Cerebellar nuclear complex (tissue), 1 donor: ENCODE measurements at places on chromosomes 6 and 20.
A peak's percentile ranks its signal among the peaks of the same experiment; 100 is the strongest.

DNA sequence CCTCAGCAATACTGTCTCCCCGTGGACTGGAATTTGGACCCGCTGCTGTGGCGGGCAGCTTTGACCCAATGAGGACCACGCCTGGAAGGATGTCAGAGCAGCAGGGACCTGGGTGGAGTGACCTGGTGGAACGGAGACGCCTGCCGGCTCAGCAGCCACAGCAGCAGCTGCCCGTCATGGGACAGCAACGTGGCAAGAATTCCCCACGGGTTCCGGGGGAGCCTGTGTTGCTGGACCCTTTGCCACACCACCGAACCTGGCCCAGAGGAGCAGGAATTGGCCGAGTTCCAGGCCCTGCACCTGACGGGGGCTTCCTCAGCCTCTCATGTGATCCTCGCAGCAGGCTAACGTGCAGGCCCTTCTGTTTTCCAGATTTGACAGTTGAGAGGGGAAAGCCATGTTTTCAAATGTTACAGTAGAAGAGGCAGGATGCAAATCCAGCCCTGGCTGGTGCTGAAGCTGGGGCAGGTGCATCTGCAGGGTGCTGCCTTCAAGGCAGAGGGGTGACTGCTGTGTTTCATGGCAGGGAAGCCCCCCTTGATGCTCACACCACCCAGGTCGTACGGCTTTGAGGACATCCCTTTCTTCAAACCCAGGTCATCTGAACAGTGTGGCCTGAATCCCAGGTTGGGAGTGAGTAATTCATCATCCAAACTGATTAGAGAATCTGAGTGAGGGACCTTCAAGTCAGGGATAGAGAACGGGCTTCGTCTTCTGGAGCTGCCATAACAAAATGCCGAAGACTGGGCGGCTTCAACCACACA lies 93.4 kb downstream of the THBS2 start:
- no peak for DNase-seq

- DNase-seq = no peak
These were observed 12.1 kb upstream of the RAMACL start for GRCh38 chr6:166598441-166599138.

DNA sequence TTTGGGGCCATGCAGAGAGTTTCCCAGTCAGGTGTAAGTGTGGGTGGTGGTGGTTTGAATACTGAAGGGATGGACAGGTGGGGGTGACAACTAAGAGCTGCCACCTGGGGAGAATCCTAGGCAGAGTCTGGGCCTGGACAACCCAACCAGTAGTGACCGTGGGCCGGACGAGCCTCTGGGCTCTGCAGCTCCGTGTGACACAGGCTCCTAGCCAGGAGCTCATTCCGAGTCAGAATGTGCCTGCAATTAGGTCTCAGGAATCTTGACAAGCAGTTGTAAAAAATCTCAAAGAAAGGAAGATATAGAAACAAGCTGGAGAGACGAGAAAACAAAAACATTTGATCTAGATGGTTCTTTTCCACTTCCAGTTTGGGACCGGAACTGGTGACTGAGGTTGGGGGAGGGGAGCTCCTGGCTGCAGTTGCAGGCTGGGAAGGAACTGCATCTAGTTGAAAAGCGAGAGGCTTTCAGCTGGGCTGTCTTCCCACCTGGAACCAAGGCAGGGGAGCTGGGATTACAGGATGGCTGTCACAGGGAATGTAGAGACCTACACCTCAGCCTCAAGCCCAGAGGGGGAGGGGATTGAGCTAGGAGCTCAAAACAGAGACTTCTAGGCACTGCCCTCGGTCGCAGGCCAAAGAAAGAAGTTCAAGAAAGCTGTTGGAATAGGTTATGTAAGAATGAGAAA lies 156.9 kb downstream of the PAX1 start:
- no peak for DNase-seq

DNA sequence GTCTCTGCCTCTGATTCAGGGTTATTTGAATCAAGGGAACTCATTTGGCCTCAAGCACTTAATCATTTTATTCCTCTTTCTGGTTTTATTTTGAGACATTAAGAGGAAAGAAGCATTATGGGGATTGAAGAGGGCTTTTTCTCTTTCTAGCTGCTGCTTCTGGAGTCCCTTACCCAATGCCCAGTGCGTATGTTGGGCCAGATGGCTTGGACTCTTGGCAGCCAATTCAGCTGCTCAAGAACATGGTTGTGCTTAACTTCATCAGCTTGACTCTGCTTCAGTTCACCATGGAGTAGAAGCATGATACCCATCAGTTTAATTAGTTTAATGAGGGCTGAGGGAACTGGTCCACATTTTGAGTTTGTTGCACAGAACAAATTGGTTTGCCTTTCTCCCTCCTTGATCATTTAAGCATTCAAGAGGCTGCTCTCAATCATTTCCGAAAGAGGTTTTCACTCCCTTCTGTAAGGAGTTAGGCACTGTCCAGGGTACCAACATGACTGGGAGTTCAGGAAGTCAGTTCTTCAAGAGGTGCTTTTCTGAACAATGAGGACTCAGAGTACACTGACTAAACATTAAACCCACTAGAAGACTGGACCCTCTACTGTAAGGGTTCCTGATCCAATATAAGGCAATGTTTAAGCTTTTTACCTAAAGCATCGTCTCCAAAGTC lies 14.6 kb downstream of the PDYN start:
- peak; percentile 44 for DNase-seq

DNA sequence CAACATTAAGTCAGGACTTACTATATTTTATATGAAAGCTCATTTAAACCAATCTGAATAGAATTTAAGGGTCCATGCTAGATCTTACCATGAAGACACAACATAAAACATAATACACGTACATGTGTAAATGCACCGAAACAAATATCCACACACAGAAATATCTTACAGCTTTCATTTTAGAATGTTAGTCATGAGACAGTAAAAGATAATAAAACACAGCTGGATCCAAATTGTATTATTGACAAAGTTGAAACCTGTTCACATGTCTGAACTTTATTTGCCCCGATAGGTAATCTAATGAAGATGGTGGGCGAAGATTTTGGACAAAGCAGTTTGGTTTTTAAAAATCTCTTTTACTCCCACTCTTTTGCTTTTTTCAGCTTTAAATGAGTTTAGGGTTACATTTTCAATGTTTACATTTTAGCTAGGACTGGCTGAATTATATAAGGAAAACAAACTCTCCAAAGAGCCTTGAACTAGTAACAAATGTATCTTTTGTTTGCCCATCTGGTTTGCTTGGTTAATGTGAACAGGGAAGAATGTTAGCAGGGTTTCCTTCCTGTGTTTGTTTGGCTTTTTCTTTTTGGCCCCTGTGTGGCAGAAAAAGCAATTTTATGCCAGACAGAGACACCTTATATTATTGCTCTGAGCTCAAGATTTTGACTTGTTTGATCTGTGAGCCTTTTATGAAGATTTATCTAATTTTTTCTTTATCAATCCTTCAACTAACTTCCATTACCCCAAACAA lies 5.1 kb upstream of the TMEM181 start:
- DNase-seq = no peak

DNA sequence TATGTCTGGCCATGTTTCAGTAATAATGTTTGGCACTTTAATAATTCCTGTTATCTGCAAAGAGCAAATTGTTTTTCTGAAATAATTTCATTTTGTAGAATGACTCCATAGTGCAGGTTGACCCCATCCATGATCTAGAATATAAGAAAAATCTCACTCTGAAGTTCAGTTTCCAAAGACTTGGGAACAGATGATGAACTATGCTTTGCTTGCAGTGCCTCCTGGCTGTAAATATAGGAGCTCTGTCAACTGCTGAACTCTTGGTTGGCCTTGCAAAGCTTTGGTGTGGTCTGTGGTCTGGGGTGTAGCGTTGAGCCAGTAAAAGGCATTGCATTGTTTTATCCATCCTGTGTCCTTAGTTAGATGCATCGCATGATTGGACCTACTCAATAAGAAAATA lies 104.0 kb downstream of the PLCB4 start:
- DNase-seq = no peak

DNA sequence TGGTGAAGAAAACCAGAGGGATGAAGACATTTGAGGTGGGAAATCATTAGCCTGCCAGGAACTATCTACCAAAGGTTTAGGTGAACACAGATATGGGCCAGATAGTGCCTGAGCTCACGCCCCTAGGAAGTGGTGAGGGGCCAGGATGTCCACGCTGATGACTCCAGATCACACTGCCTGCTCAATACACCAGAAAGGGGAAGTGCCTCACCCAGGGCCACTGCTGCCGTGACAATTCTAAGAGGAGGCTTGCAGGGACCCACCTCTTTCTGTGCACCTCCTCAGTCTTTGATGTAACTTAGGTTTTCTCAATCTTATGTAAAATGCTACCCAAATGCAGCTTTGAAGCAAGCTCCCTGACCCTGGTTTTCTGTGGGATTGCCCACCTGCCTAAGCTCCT lies 5.4 kb upstream of the RAB44 start:
- no peak for DNase-seq

GRCh38 chr6:109662192-109662591 lies 28.8 kb downstream of the AK9 start:
- DNase-seq = no peak

- DNase-seq = no peak
These were observed 15.8 kb downstream of the KLHL32 start for GRCh38 chr6:96940322-96940721.

- no peak for DNase-seq
These were observed 6.2 kb downstream of the EYA2 start for GRCh38 chr20:46900826-46901225.

- no peak for DNase-seq
These were observed 59.1 kb downstream of the KIF16B start for GRCh38 chr20:16514140-16514539.

DNA sequence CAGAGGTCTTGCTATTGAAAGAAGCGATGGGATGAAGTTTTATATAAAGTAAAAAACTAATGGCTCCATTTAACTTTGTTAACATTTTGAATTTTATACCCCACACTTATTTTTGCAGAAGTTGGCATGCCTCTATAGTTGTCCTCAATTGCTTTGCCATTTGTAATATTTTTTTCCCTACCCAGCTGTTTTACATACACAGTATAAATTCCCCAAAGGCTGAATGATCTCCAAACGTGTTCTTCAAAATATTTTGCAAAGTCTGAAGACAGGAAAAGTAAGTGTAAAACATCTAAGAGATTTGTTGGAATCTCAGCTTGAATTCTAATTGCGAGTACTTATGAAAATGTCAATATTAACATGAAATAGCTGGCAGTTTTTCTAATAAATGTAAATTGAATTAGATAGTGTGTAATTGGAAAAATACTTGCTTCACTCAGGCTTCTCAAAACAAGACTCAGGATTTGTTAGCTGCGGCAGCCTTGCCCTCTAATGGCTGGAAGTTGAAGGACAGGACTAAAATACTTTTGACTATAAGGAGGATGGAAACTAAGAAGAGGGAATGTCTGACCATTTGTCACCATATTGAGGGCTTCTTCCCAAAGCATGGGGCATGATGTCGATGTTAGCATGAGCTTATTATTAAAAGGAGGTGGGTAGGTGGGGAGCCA lies 226.8 kb downstream of the UST start:
- DNase-seq = no peak

DNA sequence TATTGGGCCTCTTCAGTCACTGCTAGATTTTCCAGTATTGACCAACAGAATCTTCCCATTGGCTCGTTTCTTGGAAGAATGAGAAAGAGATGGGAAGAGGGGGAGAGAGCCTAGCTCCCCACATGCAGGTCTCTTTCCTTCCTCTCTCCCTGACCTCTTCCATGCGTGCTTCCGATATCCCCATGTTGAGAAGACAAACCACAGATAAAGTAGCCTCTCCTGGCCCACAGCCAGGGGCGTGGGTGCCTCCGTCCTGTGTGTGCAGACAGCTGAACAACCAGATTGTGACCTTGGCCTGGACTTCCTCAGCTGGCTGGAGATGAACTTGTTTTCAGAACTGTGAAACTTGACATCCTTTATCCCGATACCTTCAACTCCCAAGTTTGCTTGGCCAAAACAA lies 71.0 kb downstream of the EDN3 start:
- DNase-seq = no peak

GRCh38 chr6:138524526-138524925 lies 25.2 kb upstream of the NHSL1 start:
- DNase-seq = no peak

GRCh38 chr20:22387452-22387851 lies 196.9 kb downstream of the FOXA2 start:
- DNase-seq = no peak

- DNase-seq = no peak
These were observed 163.8 kb upstream of the TAB2 start for GRCh38 chr6:149153693-149154092.

DNA sequence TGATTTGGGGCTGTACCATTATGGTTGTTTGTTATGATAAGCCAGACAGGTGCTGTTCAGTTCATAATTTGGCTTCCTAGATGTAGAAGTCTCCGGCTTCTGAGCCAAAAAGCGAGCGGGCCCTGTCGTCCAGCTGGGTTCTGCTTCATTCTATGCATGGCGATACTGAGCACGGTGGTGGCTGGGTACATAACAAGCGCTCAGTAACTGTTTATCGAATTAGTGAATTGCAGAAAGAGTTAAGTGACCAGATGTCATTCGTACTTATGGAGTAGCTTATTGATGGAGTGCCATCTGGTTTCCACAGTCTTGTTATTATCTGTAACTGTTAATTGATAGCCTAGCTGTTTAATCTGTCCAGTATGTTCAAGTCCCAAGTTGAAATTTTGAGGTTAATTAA lies 85.0 kb downstream of the DTD1 start:
- DNase-seq = no peak

DNA sequence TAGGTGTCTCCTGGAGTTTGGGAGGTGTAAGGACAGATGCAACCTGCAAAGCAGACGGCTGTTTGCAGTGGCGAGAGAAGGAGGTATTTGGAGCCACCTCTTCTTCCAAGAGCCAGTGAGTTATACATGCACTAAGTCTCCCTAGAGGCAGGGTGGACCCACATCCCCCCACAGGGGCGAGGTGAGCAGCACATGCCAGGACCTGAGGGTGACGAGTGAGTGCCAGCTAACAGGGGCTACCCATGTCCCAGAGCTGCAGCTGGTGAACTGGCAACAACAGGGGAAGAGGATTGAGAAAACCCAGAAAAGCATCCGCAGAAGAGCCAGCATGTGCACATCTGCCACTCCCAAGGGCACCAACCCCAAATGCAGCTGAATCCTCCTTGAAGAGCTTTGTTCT lies 95.1 kb downstream of the CD83 start:
- DNase-seq = no peak

DNA sequence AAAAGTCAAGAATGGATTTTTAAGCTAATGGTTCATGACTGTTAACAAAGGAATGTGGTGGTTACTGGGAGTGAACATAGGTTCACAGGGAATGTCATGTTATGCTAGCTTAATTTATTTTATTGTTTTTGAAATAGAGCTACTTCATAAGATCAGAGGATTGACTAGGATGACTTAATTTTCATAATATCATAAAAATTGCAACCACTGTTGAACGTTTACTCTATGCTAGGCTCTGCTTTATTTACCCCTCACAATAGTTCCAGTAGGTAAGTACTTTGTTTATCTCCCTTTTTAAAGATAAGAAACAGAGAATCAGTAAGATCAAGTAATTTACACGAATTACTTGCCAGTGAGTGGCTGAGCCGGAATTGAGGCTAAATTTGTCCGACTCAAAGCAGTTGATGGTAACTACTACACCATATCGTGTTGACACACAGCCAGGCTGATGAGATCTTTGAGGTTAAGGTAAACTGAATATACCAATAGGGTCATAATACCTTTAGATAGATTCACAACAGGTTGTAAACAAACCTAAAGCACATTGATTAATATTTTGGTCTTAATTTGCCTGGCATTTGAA lies 194.6 kb upstream of the CITED2 start:
- DNase-seq = no peak

GRCh38 chr6:51514748-51515402 lies 572.5 kb downstream of the PKHD1 start:
- DNase-seq = no peak
